Activated CD4-positive, alpha-beta T cell treated with anti-CD3 and anti-CD28 coated beads, Interleukin-2, amount 10 ng/mL, durations not matched to agents 24 days and 14 days (primary cell): ENCODE measurements at places on chromosomes 2 and 18. TPM values are rescaled to one million over a fixed set of nuclear protein-coding genes. Genes with fewer than 3 reads are reported as not detected.

DNA sequence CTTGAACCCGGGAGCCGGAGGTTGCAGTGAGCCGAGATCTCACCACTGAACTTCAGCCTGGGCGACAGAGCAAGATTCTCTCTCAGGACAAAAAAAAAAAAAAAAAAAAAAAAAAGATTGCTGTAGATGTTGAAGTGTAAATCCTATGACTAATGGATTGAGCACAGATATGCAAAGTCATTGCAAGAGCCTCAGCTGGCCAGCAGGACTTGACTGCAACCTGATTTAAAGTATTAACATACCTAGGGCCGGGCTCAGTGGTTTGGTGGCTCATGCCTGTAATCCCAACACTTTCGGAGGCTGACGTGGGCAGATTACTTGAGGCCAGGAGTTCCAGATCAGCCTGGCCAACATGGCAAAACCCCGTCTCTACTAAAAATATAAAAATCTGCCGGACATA is 103.4 kb upstream of the MSH2 start:
- no peak overlapping the region for H3K4me3 ChIP-seq
- H3K27ac ChIP-seq, result no peak overlapping the region
- H3K4me1 ChIP-seq, result peaks cover 7% of the 10 kb centered on the region
- no peak for DNase-seq
- H3K36me3 ChIP-seq, result no peaks in the 10 kb centered on the region

The MFSD2B gene
- 0.14 TPM in 1 of 2 replicates, not detected in the other for total RNA-seq

DNA sequence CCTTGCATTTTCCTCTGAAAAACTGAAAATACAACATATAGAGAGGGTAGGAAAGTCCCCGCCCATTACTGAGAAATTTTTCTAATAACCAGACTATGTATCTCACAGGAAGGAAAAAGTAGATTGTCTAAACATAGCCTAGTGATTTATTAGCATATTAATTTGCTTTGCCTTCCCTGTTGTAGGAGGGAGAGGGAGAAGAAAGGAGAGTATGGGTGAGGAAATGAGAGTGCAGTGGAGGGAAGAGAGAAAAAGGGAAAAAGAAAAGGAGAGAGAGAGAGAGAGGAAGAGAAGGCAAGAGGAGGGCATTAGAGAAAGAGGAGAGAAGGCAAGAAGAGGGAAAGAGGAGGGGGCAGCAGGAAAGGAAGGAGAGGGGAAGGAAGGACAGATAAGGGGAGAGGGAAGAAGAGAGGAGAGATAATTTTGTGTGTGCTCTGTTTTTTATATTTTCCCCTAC is 3.6 kb upstream of the KYNU start:
- no peak for DNase-seq
- H3K27ac ChIP-seq, result peak overlapping the region; percentile 51
- no peaks in the 10 kb centered on the region for H3K27me3 ChIP-seq
- no peak overlapping the region for H3K4me3 ChIP-seq

GRCh38 chr2:46232860-46233259 is 64.3 kb upstream of the EPAS1 start:
- H3K36me3 ChIP-seq, result no peaks in the 10 kb centered on the region
- H3K27me3 ChIP-seq, result no peaks in the 10 kb centered on the region
- DNase-seq, result no peak
- no peak overlapping the region for H3K27ac ChIP-seq

GRCh38 chr18:1104181-1104881 is 199.7 kb downstream of the ADCYAP1 start:
- no peak for DNase-seq
- no peaks in the 10 kb centered on the region for H3K27me3 ChIP-seq
- no peak overlapping the region for H3K27ac ChIP-seq
- H3K4me3 ChIP-seq, result no peak overlapping the region
- H3K36me3 ChIP-seq, result no peaks in the 10 kb centered on the region

DNA sequence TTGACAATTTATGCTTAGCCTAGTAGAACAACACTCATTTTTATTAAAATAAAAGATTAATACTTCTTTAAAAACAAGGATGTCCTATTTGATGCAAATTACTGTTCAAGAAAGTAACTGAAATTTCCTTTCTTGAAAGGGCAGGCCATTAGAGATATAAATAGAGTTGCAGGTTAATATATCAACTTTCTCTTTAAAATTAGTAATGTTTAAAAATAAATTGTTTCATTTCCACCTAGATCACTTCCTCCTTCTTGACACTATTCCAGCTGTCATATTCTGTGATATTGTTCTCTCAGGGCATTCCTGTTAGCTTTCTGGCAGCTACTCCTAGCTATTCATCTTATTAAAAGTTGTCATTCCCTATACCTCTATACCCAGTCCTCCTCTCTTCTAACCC is 357.9 kb upstream of the NRP2 start:
- no peaks in the 10 kb centered on the region for H3K36me3 ChIP-seq
- no peak for DNase-seq
- H3K27ac ChIP-seq, result no peak overlapping the region
- peaks cover 11% of the 10 kb centered on the region for H3K27me3 ChIP-seq
- no peak overlapping the region for H3K4me3 ChIP-seq

- peaks cover 5% of the 10 kb centered on the region for H3K4me1 ChIP-seq
- no peaks in the 10 kb centered on the region for H3K36me3 ChIP-seq
- peaks cover 65% of the 10 kb centered on the region for H3K27me3 ChIP-seq
- peak within 1 kb of the TSS; percentile 75 for H3K4me3 ChIP-seq
- H3K27ac ChIP-seq, result no peak within 1 kb of the TSS
- DNase-seq, result no peak
Observed at GRCh38 chr2:26847655-26848335, at the start of gene DPYSL5. TSS of gene DPYSL5 (plus strand) at chr2:26848132. CDS start at chr2:26898500, 50,368 bp downstream.

DNA sequence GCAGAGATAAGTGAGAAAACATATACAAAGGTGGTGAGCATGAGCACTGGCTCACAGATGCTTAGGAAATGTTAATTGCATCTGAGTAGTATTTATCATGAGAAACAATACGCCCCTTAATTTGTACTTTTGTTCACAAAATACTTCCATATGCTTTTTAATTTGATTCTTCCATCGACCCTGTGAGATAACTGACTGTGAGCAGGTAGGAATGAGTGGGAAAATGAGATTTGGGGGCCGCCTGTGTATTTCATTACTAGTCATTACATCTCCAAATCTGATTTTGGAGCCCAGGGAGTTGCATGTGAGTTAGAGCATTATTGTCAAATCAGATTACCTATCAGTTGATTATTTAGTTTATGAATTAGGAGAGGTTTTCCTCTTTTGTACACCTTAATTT is 36.7 kb upstream of the NPC1 start:
- H3K27ac ChIP-seq, result no peak overlapping the region
- H3K4me3 ChIP-seq, result no peak overlapping the region
- peaks cover 42% of the 10 kb centered on the region for H3K27me3 ChIP-seq
- no peak for DNase-seq
- H3K4me1 ChIP-seq, result peaks cover 19% of the 10 kb centered on the region

The DRC1 gene
- not detected in 2 replicates for total RNA-seq

The DSG1 gene
- not detected in 2 replicates for total RNA-seq

The TUBA4B gene
- total RNA-seq, result not detected in 2 replicates

GRCh38 chr2:55585451-55586080 is 31.9 kb downstream of the PPP4R3B start:
- no peak overlapping the region for H3K4me3 ChIP-seq
- H3K36me3 ChIP-seq, result peaks cover 33% of the 10 kb centered on the region
- DNase-seq, result no peak
- peaks cover 16% of the 10 kb centered on the region for H3K4me1 ChIP-seq
- H3K27ac ChIP-seq, result peak overlapping the region; percentile 70

The IWS1 gene
- 57.6 and 61.9 TPM in 2 replicates for total RNA-seq

The PDE11A gene
- not detected in 2 replicates for total RNA-seq

The NT5C1B gene
- total RNA-seq, result not detected in 2 replicates

The FAM228B gene
- 3.2 and 4.7 TPM in 2 replicates for total RNA-seq

- DNase-seq, result no peak
- no peaks in the 10 kb centered on the region for H3K36me3 ChIP-seq
- peaks cover 4% of the 10 kb centered on the region for H3K4me1 ChIP-seq
Observed at GRCh38 chr2:226216575-226216974, 583.0 kb downstream of the IRS1 start.

DNA sequence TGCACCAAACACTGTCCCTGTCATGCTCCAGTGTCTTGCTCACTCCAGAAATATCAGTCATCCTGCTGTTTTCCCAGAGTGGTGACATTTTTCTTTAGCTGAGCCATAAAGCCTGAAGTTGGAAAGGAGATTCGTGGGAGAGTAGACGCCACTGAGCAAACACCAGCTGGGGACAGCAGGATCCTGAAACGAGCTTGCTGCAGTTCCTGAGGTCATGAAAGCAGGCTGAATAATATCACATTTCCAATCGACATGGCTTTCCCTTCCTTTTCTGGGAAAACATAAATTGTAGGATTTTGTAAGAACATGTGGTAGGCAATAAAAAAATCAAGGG is 276.4 kb downstream of the CDCA7 start:
- no peaks in the 10 kb centered on the region for H3K36me3 ChIP-seq
- no peaks in the 10 kb centered on the region for H3K4me1 ChIP-seq
- DNase-seq, result no peak
- peaks cover 10% of the 10 kb centered on the region for H3K27me3 ChIP-seq

The SCYGR4 gene
- not detected in 2 replicates for total RNA-seq

- H3K4me3 ChIP-seq, result no peak overlapping the region
- no peak for DNase-seq
- H3K36me3 ChIP-seq, result no peaks in the 10 kb centered on the region
- peaks cover 17% of the 10 kb centered on the region for H3K4me1 ChIP-seq
Observed at GRCh38 chr2:105377871-105378270, 21.0 kb downstream of the FHL2 start.

The RSAD2 gene
- 2.0 and 2.4 TPM in 2 replicates for total RNA-seq

DNA sequence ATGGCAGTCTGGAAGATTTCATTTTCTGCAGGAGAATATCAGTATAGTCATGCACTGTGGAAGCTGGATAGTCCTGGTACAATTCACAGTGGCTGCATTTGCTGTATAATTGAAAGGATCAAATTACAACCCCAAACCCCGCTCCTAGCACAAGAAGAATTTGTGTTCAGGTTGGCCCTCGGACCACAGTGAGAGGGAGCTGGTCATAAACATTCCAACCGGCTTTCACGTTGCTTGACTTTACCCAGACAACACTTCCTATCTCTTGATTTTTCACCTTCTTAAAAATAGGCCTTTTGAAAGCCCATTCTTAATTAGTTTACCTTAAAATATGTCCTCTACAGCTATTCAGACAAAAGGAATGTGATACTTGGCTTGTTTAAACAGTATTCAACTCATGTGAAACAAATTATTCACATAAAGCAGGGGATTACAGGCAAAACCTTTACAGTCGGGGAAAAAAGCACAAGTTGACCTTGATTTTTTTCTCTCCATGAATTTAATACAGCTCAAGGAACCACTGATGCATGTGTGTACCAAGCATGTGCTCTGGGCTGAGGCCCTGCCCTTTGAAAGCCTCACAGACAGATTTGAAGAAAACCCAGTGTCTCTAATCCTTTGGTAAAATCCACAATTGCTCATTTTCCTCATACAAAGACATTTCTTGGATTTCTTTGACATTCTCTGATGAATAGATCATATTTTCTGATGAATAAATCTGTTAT is 143.0 kb upstream of the SOX11 start:
- no peaks in the 10 kb centered on the region for H3K27me3 ChIP-seq
- H3K4me1 ChIP-seq, result no peaks in the 10 kb centered on the region
- H3K4me3 ChIP-seq, result no peak overlapping the region
- H3K27ac ChIP-seq, result no peak overlapping the region
- no peak for DNase-seq

GRCh38 chr18:62370366-62370765 is 45.3 kb downstream of the TNFRSF11A start:
- peaks cover 45% of the 10 kb centered on the region for H3K4me1 ChIP-seq
- H3K27me3 ChIP-seq, result no peaks in the 10 kb centered on the region
- H3K4me3 ChIP-seq, result peak overlapping the region; percentile 46
- no peak for DNase-seq
- H3K27ac ChIP-seq, result peak overlapping the region; percentile 69
- peaks cover 40% of the 10 kb centered on the region for H3K36me3 ChIP-seq

The CTNNA2 gene
- total RNA-seq, result not detected in 2 replicates

DNA sequence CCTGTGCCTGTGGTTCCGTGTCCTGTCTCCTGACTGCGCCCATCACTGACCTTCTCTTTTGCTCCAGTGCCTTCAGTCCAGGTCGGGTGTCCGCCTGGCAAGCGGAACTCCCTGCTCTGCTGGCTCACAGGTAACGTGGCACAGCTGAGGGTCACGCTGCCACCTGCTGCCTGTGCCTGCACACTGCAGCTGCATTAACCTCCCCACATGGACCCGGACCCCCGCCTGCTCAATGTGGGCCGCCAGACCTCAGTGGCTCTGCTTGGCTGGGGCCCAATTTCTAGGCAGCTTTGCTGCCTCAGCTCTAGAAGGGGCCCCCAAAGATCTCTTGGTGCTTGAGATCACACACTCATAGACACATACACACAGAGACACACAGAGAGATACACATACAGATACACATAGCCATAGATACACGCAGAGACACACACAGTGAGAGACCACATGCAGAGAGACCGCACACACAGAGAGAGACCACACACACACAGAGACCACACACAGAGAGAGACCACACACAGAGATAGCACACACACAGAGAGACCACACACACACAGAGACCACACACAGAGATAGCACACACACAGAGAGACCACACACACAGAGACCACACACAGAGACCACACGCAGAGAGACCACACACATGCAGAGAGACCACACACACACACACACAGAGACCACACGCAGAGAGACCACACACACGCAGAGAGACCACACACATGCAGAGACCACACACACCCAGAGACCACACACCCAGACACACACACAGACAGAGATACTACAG is 14.9 kb upstream of the CNNM3 start:
- no peaks in the 10 kb centered on the region for H3K27me3 ChIP-seq
- H3K36me3 ChIP-seq, result peaks cover 7% of the 10 kb centered on the region
- H3K4me3 ChIP-seq, result no peak overlapping the region
- H3K27ac ChIP-seq, result no peak overlapping the region

The DSEL gene
- total RNA-seq, result not detected in 2 replicates

DNA sequence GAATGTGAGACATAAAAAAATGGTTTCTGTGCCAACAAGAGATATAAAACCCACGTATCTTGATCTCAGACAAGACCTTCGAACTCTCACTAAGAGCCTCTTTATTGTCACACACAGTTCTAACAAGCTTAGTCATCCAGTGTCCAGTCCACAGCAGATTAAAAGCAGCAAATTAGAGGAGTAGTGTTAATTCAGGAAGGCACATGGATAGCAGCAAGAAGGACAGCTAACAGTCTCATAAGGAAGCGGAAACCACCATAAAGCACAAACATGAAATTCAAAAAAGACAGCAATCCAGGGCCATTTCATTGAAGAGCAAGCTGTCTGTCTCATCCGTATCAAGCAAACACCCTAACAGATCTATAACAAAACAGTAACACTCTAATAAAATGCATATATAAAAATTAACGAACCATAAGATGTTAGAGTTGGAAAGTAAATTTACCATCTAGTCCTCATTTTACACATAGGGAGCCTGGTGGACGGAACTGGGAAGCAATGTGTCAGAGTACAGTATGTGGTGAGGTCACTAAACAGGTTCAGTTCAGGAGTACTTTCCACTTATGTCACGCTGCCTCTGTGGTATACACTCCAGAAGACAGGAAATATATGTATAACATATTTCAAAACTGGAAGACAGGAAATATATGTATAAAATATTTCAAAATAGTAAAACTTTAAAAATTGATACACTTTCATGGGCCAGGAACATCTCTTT is 18.3 kb downstream of the AAK1 start:
- no peak overlapping the region for H3K4me3 ChIP-seq
- no peak for DNase-seq
- H3K4me1 ChIP-seq, result peaks cover 10% of the 10 kb centered on the region
- no peak overlapping the region for H3K27ac ChIP-seq

- no peak overlapping the region for H3K27ac ChIP-seq
- H3K4me3 ChIP-seq, result no peak overlapping the region
- H3K36me3 ChIP-seq, result no peaks in the 10 kb centered on the region
- no peaks in the 10 kb centered on the region for H3K27me3 ChIP-seq
- H3K4me1 ChIP-seq, result no peaks in the 10 kb centered on the region
Observed at GRCh38 chr18:40208958-40209357, 1746.1 kb upstream of the PIK3C3 start.

The UGT1A3 gene
- not detected in 2 replicates for total RNA-seq
